ENCODE measurements at places on chromosomes 1 and 21.
A peak's percentile ranks its signal among the peaks of the same experiment; 100 is the strongest.

GRCh38 chr1:82260051-82260450 is 459.3 kb downstream of the ADGRL2 start:
- no peak for DNase-seq

DNA sequence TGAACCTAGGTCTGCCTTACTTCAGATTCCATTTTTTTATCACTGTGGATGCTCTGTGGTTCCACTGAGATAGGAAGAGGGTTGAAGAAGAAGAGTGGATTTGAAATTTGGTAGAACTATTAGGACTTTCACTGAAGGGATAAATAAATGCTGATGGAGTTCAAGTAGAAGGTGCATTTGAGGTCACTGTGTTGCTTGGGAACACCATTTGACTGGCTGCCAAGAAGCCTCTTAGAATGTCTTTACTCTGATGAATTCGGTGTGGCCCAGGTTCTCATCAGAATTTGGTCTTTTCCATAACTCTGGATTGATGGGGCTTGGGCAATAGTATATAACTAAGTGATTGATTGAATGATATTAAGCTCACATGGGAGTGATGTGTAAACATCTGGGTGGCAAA is 11.9 kb downstream of the XPR1 start:
- DNase-seq, result no peak

DNA sequence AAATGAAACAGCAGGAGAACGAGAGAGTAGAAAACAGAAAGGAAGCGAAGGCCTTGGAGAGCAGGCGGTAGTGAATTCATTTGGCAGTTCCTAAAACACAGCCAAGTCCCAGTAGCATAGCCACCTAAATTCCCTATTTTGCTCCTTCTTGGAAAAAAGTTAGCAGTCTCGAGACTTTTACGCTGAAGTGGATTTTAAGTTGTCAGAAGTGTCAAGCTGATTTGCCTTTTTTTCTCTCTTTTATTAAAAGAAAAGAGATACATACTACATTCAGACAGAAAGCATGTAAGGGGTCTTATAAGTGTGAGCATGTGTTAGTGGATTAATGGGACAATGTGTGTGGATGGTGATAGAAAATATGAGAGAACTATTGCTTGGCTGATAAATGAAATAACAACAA is 19.2 kb downstream of the NFIA start:
- DNase-seq, result no peak

GRCh38 chr1:91501523-91501851 is 836 bp downstream of the CDC7 start:
- DNase-seq, result peak; percentile 29

GRCh38 chr1:27605300-27605766 is 1.4 kb upstream of the AHDC1 start:
- DNase-seq, result no peak

DNA sequence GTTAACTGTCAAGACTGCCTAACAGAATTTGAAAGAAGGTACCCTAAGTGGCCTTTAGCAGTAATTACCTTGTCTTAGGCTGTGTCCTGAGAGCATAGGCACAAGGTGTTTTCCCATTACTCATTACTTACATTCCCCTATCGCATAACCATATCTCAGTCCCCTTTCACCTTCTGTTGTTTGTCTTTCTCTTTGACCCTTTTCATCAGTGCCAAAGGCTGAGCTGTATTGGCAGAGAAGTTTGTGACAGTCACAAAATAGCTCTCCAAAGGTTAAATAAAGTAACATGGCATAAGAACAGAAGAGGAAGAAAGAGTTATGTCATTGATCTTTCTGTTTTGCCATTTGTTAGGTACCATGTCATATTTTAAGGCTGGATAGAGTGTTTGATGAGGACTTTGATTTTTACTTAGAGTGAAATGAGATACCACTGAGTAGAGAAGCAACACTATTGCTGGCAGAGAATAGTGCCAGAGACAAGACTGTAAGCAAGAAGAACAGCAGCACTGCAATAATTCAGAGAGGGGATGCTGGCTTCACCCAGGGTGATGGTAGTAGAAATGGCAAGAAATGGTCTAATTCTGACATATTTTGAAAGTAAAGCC is 497.8 kb downstream of the TTLL7 start:
- DNase-seq, result no peak

GRCh38 chr1:78319603-78320002 is 171.2 kb upstream of the PTGFR start:
- DNase-seq, result no peak

GRCh38 chr1:24438423-24438901 is 22.9 kb downstream of the NIPAL3 start:
- peak; percentile 64 for DNase-seq

GRCh38 chr1:161941726-161942436 is 81.8 kb downstream of the OLFML2B start:
- DNase-seq, result no peak

GRCh38 chr1:32100359-32100758 is 7.5 kb upstream of the KPNA6 start:
- peak; percentile 67 for DNase-seq

DNA sequence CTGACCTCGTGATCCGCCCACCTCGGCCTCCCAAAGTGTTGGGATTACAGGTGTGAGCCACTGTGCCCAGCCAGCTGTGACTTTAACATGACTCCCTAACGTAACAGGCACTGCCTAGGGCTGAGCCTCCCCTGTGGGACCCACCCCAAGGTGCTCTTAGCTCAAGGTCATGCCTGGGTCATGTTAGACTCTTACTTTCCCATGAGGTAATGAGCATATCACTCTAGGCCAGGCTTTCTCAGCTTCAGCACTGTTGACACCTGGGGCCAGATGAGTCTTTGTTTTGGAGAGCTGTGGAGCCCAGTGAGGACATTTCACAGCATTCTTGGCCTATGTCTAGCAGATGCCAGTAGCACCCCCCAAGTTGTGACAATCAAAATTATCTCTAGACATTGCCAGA is 4.5 kb downstream of the NECAP2 start:
- DNase-seq, result no peak

GRCh38 chr1:119834990-119835389 is 23.7 kb upstream of the REG4 start:
- DNase-seq, result no peak

GRCh38 chr1:43786960-43787359 is 79.6 kb downstream of the ST3GAL3 start:
- no peak for DNase-seq

DNA sequence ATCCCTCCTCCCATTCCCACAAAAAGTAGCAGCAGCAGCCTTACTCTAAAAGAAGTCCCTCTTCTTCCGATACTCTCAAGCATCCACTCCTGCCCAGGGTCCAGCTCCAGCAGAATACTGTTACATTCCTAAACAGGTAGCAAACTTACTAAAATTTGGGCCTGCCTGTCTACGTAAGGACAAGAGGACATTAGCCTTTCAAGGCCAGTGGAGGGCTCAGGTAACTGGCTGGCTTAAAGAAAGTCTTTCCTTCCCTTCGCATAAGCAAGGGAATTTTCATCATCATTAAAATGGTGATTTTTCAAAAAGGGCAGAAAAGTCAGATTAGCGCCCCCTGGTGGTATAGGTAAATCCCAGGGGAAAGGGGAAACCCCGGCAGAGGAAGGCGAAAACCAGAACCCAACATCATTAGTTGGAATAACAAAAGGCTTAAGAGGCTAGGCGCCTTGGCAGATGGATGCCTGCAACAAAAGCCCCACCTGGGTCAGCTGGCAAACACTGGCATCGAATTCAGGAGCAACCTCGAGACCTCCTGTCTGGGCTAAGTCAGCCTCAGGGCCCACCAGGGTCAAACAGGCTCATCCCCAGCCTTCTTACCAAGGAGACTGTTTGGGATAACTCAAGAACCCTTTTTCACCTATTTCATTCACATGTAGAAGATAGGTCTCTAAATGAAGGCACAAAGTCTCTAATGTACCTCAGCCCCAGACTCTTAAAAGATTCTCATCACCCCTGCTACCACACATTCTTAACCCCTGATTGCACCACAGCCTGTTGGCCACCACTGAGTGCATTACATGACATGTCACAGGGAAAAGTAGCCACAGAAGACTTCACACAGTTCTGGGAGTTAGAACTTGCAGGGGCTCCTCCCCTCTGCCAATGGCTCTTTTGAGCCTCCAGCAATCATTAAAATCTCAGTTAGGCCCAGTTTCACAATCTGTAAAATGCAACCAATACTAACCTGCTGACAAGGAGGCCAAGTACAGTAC is 36.7 kb downstream of the ERI3 start:
- DNase-seq, result peak; percentile 61

- DNase-seq, result no peak
Observed at GRCh38 chr1:92931691-92932090, 29.6 kb downstream of the DIPK1A start.

- no peak for DNase-seq
Observed at GRCh38 chr1:205357567-205357966, 845 bp upstream of the KLHDC8A start.

- DNase-seq, result no peak
Observed at GRCh38 chr1:44553127-44553758, 121.0 kb downstream of the TMEM53 start.

DNA sequence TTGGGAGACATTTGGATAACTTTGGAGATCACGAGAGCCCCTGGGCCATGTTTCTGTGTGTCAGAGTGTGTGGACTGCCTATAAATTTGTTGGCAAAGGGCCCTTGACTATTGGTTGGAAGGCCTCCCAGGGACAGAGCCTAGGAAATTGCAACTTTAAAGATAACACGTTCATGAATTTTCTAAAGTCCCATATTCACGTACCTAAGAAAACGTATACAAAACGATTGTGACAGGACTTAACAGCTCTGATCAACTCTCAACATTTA is 55.8 kb downstream of the DOP1B start:
- no peak for DNase-seq

DNA sequence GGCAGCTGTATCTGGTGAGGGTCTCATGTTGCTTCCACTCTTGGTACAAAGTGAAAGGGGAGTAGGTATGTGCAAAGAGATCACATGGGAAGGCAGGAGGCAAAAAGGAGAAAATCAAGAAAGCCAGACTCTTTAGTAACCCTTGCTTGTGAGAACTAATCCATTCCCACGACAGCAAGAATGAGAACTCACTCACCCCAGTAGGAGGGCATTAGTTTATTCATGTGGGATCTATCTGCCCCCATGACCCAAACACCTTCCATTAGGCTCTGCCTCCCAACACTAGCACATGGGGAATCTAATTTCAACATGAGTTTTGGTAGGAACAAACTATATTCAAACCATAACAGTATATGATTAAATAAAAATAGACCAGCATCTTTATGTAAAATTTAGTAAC is 57.6 kb downstream of the ZNHIT6 start:
- DNase-seq, result no peak

- DNase-seq, result peak; percentile 25
Observed at GRCh38 chr21:17612023-17612564, 607 bp downstream of the BTG3 start.

DNA sequence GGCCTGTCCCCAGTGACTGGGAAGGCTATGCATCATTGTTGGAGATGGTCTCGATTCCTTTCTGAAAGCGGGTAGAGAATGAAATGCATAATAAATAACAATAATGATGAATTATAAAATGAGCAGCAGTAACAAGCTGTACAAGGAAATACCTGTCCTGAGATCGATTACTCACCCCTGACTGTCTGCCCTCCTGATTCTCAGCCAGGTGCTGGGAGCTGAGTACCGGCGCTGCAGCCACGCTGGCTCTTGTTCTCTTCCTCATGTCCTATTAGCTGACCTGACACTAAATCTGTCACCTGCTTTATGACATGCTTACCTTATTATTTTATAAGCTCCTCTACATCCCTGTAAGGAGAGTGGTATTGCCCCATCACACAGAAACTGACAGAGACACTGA is 3.4 kb downstream of the AGPAT3 start:
- no peak for DNase-seq

DNA sequence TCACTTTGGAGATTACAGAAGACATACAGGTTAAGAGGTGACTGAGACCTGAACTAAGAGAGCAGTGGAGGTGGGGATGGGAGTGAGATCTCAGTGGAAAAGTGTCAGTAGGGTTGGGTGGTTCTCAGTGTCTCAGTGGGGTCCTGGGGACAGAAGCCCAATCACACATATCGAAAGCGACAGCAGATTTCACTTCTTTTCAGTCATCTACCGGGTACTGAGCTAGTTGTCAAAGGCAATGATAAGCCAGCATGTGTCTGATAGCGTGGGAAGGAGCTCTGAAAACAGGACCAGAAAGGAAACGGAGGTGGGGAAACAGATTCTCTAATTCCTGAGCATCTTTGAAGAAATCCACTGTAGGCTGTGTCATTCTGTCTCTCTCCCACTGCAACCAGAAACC is 59.5 kb downstream of the RHOU start:
- DNase-seq, result no peak

DNA sequence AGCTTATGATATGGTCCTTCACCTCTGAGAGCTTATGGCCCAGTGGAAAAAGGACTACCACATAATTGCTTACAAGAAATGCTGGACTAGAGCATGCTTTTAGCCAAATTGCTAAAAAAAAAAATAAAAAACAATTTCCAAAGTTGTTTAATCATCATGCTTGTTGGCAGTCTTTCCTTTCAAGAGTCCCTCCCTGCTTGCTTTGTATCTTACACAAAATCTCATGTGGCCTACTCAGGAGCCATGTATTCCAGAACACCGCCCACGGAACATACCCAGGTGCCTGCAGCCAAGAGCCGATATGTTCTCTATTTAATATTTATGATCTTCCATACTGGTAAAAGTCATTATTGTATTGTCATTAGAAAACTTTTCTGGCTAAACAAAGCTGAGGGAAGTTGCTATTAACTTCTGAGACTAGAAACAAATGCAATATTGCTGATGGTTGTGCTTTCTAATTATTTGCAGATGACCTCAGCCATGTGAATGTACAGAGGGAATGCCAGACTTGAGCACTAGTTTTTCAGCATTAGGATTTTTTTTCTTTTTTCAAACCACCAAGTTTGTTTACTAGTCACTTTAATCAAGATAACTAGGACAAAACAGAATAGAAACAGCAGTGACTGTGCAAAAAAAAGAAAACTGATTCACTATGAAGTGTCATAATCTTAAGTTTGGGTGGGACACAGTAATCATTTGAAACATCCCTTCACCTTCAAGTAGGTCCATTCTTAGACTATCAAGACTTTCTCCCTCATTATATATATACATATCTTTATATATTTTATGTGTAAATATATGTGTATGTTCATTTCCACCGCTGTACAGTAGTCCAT is 129.3 kb upstream of the GORAB start:
- no peak for DNase-seq
